ENCODE measurements at places on chromosomes 3 and 15.

- DNase-seq: peak; percentile 62
These were observed 53.3 kb upstream of the RAB6B start for GRCh38 chr3:133948996-133949395.

GRCh38 chr3:64975147-64975546 is 287.3 kb upstream of the ADAMTS9 start:
- DNase-seq: no peak

DNA sequence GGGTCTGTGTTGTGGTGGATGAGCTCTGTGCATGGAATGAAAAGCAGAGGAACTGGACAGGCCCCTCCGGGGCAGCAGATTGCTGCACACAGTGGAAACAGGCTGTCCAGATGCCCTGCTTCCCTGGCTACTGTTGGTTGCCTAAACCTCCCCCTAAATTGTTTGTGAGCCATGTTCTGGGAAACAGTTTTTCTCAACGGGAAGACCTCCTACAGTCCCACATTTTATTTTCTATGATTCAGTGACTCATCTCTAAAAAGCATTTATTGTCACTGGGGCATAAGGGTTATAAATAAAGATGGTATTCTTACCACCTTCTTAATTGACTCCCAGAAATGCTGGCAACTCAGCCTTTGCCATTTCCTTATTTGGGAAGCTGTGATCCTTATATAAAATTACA is 20.3 kb upstream of the PTPN9 start:
- DNase-seq: no peak

DNA sequence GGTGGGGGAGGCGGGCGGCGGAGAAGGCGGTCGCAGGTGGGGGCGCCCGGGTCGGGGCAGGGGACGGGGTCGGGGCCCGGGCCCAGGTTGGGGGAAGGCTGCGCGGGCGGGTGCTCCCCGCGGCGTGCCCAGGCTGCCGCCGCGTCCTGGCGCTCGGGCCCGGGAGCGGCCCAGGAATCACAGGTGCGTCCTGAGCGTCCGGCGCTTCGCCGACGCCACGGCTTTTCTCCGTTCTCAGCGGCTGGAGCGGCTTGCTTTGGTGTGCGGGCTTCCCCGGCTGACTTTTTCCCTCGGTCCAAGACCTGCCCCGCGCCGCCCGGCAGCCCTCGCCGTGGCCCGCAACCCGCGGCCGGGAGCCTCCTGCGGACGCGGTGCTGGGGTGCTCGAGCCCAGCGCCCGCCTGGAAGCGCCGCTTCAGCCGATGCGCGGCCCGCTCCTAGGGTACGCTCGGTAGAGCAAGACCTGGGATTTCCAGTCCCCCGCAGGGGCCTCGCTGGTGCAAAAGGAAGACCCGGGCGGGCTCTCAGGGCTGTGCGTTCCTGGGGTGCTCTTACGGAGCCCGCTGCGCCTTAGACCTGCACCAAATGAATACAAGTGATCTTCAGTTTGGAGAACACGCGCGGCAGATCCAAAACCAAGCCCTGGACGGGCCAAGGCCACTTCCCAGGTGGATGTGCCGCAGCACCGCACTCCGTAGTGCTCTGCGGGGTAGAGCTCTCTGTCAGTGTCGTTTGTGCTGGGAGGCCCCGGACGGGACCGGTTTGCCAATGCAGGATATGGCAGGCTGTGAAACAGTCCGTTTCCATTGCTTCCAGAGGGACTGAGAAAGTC is 639 bp downstream of the NIPA1 start:
- peak; percentile 77 for DNase-seq

- no peak for DNase-seq
These were observed 7.9 kb upstream of the DOCK3 start for GRCh38 chr3:50666837-50667236.

DNA sequence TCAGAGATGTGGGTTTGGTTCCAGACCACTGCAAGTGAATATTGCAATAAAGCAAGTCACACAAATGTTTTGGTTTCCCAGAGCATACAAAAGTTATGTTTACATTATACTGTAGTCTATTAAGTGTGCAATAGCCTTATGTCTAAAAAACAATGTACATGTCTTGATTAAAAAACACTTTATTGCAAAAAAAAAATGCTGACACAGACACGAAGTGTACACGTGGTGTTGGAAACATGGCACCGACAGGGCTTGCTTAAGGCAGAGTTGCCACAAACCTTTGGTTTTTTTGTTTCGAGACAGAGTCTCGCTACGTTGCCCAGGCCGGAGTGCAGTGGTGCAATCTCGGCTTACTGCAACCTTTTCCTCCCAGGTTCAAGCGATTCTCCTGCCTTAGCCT is 50.1 kb downstream of the RAB11A start:
- DNase-seq: no peak

DNA sequence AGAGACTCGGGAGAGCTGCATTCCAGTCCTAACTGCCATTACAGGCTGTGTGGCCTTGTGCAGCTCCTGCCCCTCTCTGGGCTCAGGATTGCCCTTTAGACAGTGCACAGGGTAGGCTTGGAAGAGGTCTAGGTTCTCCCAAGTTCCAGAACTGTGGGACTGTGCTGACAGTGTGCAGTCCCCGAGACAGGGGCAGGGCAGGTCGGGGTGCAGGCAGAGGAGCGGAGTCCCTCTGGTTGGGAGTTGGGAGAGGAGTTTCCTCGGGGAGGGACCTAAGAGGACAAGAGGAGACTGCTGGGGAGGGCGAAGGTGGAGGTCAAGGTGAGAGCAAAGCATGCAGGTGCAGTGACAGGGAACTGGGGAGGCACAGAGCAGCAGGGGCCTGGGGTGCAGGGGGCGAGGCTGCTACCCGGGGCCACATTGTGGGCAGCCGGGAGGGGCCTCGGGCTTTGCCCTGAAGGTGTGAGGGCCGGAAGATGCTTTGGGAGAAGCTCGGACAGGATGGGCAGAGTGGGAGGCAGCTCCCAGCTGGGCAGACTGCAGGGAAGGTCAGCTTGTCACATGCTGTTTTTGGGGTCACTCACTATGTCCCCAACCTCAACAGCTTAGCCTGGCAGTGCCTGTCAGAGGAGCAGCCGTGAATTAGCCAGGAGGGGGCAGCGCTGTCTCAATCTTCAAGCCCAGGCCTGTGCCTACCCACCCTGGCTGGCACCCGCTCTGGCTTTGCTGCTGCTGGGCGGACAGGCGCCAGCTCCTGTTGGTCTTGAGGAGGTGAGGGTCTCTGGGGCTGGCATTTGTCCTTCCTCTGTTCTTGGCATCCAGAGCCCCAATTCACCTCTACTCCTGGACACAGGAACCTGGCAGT is 15.4 kb upstream of the CSPG4 start:
- DNase-seq: peak; percentile 95

GRCh38 chr3:133469140-133469731 is 69.4 kb downstream of the BFSP2 start:
- no peak for DNase-seq

DNA sequence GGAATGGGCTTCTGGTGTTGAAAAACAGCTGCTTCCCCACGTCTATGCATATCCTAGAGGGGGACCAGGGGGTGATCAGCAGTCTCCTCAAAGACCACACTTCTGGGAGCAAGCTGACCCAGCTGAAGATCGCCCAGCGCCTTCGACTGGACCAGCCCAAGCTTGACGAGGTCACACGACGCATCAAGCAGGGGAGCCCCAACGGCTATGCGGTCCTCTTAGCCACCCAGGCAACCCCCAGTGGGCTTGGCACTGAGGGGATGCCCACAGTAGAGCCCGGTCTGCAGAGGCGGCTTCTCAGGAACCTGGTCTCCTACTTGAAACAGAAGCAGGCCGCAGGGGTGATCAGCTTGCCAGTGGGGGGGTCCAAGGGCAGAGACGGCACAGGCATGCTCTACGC is 2.5 kb downstream of the RBM15B start:
- DNase-seq: peak; percentile 67
